ENCODE measurements at places on chromosomes 11 and 22.

- DNase-seq, result no peak
These were observed 5.4 kb upstream of the MIF start for GRCh38 chr22:23888615-23889401.

DNA sequence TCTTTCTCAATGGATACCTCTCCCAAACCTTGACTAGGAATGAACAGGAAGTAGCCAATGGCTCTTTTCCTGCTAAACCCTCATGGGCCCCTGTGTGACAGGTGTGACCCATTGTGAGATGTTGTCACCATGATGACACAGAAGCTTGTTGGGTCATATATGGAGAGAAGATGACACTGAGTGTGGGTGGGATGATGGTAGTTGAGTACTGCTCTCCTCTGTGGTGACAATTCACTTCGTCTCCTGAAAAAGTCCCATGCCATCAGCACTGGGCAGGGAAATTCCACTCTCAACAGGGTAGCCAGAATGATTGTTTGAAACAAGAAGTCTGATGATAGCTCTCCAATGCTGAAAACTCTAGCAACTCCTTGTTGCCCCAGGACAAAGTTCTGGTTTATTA is 94.0 kb upstream of the SEZ6L start:
- DNase-seq, result no peak

- no peak for DNase-seq
These were observed 29.6 kb downstream of the FBLN1 start for GRCh38 chr22:45532235-45532631.

DNA sequence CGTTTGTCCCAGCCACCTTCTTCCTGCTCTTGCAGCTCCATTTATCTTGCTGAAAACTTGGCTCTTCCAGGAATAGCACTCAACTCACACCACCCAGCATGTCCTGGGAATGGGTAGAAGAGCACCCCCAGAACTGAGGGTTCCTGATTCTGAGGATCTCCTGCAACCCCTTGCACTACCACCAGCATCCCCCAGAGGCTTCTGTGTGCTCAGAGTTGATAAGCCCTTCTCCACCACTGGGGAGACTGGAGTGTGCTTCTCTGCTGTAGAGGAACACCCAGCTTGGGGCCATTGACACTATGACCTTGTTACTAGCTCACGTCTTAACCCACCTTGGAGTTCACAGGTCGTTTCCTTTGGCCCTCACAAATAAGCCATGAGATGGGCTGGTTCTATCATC is 121.0 kb downstream of the GRIK4 start:
- DNase-seq, result peak; percentile 55

DNA sequence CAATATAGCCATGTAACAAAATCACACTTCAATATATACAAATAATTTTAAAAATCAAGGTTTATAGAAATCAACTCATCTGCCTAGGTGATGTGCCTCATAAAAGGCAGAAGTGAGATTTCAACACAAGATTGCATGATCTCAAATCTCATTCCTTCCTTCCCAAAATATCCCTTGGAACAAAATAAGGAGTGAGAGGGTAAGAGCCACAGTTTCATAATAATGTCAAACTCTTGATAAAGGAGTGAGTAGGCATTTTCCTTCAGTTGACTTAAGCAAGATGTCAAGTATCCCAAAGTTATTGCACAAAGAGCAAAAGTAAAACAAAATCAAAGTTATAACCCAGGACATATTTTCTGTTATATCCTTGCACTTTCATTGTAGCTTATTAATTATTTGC is 81.3 kb downstream of the C22orf31 start:
- no peak for DNase-seq

DNA sequence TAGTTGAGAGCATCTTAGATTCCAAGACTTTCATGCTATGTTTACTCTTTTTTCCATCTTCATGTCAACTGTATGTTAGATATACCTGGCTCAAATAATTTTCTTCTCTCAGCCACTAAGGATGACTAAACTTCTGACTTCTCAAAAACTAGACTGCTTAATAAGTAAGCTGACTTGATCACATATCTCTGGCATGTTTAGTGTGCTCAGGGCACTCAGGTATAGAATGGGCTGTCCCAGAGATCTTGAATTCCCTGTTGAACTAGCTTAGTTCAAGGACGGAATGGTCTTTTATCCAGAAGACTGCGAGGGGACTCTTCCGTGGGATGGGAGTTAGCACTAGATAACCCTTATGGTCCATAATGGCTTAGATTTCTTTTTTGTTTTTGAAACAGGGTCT is 13.0 kb downstream of the NEU3 start:
- DNase-seq, result no peak

GRCh38 chr11:19524171-19524671 is 188.4 kb upstream of the NAV2 start:
- DNase-seq, result no peak

GRCh38 chr11:43921561-43922294 is 20.7 kb upstream of the C11orf96 start:
- DNase-seq, result no peak

- DNase-seq, result no peak
These were observed 1.4 kb upstream of the AMOTL1 start for GRCh38 chr11:94766713-94767206.

- DNase-seq, result no peak
These were observed 15.0 kb upstream of the OR8B8 start for GRCh38 chr11:124460459-124460858.

- no peak for DNase-seq
These were observed 94.9 kb downstream of the MICAL2 start for GRCh38 chr11:12205330-12205729.

DNA sequence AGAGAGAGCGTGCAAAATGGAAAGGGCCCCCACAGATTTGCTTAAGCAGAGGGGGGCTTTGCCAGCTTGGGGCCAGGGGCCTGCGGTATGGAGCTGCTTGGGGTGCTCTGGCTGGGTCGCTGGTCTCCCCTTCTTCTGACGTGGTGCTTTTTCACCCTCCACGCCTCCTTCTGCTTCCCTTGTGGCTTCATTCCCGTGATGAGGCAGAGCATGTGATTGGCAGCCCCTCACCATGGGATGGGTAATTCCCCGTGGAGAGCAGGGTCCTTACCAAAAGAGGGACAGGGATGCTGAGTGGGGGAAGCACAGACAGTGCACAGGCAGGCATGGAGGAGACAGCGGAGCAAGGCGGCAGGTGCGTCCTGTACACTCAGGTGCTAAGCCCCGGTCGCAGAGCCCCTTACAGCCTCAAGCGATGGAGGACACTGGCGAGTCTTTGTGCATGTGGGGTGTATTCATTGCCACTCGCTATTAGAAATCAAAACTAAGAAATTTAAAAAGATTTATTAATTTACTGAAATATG is 19.9 kb upstream of the GRAMD4 start:
- no peak for DNase-seq

- no peak for DNase-seq
These were observed 10.8 kb downstream of the TTLL12 start for GRCh38 chr22:43176090-43176489.

DNA sequence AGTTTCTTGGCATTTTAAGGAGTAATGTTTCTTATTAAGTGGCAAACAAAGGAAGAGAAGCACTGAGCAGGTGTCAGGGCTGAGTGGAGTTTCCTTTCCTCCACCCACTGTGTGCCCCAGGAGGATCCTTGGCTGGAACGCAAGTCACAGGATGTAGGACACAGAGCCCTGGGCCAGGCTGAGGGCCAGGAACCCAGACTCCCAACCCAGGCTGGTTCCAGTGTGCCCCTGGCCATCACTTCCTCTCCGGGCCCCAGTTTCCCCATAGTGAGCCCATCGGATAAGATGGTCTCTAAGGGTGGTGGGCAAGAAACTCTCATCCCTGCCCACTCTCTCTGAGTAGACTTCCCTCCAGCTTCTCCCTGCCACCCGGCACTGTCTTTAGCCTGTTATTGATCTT is 45.3 kb downstream of the LMO1 start:
- DNase-seq, result no peak

GRCh38 chr22:50622723-50623327 is 5.1 kb downstream of the ARSA start:
- no peak for DNase-seq

DNA sequence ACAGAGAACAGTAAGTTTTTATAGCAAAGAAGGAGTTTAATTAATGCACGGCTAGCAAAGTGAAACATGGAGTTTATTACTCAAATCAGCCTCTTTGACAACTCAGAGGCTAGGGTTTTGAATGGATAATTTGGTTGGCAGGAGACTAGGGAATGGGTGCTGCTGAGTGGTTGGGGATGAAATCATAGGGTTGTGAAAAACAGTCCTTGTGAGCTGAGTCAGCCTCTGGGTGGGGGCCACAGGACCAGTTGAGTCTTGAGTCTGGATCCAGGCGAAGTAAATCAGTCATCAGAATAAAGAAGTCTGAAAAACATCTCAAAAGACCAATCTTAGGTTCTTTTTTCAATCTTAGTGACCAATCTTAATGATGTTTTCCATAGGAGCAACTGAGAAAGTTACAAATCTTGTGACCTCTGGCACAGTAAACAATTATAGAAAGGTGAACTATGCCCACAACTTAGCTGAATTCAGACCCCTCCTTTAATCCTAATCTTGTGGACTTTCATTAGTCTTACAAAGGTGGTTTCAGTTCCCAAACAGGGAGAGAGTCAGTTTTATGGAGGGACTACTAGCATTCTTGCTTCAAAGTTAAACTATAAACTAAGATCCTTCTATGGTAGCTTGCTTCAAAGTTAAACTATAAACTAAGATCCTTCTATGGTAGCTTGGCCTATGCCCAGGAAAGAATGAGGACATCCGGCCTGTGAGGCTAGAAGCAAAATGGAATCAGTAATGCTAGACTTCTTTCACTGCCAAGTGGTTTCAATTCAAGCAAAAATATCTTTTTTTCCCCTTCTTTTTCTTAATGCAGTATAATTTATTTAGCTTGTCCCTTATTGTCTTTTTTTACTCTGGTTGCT is 84.5 kb downstream of the AASDHPPT start:
- no peak for DNase-seq

- no peak for DNase-seq
These were observed 31.7 kb downstream of the AP2A2 start for GRCh38 chr11:957212-957920.

DNA sequence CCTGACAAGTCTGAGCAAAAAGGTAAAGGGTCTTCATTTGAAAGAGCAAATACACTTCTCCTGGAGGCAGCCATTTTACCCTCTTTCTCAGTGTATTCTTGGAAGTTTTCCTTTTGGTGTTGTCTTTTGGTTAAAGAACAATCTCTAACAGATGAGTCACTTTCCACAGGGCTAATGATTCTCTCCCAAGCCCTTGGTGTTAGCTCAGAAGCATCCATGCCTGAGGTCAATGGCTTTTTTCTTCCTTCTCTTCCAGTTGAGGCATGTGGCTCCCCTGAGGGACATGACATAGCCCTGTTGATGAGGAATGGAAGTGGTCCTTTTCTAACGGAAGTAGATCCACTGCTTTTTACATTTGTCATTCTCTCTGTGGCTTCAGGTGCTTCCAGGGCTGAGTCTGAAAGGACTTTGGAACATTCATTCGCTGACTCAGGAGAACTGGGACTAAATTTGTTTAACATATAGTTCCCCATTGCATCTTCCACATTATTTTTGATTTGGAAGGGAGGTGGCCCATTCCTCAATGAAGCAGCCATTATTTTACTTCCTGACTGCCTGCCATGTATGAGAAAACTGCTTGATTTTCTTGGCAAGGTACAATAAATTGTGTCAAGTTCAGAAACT is 13.8 kb upstream of the POGLUT3 start:
- DNase-seq, result no peak

DNA sequence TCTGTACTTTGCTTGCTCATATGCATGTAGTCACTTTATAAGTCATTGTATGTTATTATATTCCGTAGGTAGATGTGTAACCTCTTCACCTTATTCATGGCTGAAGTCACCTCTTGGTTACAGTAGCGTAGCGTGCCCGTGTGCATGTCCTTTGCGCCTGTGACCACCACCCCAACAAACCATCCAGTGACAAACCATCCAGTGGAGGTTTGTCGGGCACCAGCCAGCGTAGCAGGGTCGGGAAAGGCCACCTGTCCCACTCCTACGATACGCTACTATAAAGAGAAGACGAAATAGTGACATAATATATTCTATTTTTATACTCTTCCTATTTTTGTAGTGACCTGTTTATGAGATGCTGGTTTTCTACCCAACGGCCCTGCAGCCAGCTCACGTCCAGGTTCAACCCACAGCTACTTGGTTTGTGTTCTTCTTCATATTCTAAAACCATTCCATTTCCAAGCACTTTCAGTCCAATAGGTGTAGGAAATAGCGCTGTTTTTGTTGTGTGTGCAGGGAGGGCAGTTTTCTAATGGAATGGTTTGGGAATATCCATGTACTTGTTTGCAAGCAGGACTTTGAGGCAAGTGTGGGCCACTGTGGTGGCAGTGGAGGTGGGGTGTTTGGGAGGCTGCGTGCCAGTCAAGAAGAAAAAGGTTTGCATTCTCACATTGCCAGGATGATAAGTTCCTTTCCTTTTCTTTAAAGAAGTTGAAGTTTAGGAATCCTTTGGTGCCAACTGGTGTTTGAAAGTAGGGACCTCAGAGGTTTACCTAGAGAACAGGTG is 11.1 kb downstream of the CCND1 start:
- DNase-seq, result no peak

- DNase-seq, result no peak
These were observed 13.0 kb upstream of the MYEOV start for GRCh38 chr11:69280994-69281393.

DNA sequence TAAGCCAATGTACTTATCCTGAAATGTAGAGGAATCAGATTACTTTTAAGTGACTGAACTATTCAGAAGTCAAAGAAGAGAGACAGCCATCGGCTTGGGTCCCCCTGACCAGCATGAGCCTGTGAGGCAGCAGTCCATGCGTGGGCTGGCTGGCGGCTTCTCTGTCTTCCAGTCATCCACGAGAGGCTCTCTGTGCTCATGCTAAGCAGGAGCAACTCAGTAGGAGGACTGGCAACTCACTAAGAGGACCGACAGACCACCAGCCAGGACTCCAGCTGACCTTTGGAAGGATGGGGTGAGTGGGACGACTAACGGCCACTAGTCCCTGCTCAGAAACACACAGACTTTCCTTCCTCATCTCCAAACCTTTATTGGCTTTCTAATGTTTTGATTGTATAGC is 43.6 kb downstream of the ARFGAP3 start:
- DNase-seq, result no peak

GRCh38 chr11:115463606-115464005 is 40.6 kb downstream of the CADM1 start:
- no peak for DNase-seq
